ENCODE measurements at places on chromosomes 12 and 14. TPM values are rescaled to one million over a fixed set of nuclear protein-coding genes. Genes with fewer than 3 reads are reported as not detected.

The DAD1 gene
- 77.4 TPM for total RNA-seq

The ASCL4 gene
- total RNA-seq: not detected

The GNB3 gene
- total RNA-seq: 0.27 TPM

The CPNE6 gene
- total RNA-seq: not detected

The TSPAN9 gene
- total RNA-seq: 0.49 TPM

The DLK1 gene
- total RNA-seq: not detected

The OAS1 gene
- total RNA-seq: 48.3 TPM

The GCN1 gene
- 160 TPM for total RNA-seq

GRCh38 chr14:51881636-51882035, 21.2 kb downstream of the GNG2 start:
- DNase-seq: no peak

- no peak for DNase-seq
Measured at GRCh38 chr12:105072888-105073488, 11.3 kb downstream of the ALDH1L2 start.

- no peak for DNase-seq
Measured at GRCh38 chr14:31029016-31029970, 3.1 kb upstream of the STRN3 start.

- DNase-seq: no peak
Measured at GRCh38 chr14:21614240-21614639, 20.5 kb downstream of the OR10G2 start.

GRCh38 chr14:69539631-69540410, 34.9 kb downstream of the CCDC177 start:
- no peak for DNase-seq

DNA sequence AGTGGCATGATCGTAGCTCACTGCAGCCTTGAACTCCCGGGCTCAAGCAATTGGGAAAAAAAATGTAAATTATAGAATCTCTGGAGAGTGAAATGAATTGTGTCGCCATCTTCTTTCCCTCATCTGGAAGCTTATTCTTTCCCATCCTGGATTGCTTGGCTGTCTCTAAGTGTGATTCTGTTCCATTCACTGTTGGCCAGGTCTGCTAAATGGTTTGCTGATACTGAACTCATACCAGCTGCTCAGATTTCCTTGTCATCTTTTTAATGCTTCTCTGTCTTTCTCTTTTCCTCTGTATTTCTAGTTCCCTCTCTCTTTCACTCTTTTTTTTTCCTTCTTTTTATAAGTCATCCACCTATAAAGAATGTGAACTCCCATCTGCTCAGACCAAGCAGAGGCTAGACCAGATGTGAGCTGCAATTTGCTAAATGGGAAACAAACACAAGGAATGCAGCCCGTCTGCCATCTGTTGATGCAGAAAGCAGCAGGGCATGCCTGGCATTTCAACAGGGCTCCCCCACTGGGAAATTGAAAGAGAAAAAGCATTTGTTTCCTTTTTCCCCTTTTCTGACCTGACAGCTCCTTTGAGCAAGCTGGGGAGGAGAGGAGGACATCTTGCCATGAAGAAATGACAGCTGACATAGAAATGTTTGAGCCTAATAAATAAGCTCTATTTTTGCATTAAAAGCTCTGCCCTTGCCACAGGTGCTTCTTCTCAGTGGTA, 1823.6 kb upstream of the FLRT2 start:
- no peak for DNase-seq

- DNase-seq: no peak
Measured at GRCh38 chr14:102957222-102957621, 34.8 kb downstream of the AMN start.

- no peak for DNase-seq
Measured at GRCh38 chr14:38248321-38249028, 7.4 kb downstream of the CLEC14A start.

DNA sequence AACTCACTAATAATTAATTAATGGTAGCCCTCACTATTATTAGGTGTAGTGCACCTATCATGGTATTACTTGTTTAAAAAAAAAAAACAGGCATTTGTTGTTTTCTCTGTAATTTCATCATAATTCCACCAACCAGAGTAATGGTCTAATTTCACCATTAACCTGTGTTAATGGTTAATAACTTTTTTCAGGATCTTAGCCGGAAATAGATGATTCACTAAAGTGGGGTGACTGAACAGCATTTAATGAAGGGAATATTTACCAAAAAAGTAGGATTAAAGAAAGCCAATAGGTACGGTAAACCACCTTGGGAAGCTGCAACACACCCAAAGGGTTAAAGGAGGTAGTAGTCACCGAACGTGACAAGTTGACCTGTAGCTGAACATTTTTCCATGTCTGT, 13.0 kb downstream of the ETFBKMT start:
- no peak for DNase-seq

- no peak for DNase-seq
Measured at GRCh38 chr14:88821378-88821777, 3.1 kb upstream of the TTC8 start.

DNA sequence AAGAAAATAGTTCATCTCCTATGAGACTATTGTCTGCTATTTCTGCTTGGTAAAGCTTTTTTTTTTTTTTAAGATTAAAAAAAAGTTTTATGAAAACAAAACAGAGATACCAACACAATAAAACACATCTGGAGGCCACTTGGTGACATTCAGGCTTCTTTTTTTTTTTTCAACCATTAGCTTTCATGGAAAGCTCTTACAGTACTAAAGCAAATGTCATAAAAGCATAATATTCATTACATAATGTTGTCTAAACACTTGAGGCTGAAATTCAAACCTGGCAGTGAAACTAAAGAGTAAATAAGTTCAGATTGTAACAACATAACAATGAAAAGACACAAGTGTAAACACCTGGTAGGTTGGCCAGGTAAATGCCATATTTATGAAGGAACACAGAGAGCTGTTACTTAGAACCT, 14.7 kb downstream of the PRICKLE1 start:
- no peak for DNase-seq

DNA sequence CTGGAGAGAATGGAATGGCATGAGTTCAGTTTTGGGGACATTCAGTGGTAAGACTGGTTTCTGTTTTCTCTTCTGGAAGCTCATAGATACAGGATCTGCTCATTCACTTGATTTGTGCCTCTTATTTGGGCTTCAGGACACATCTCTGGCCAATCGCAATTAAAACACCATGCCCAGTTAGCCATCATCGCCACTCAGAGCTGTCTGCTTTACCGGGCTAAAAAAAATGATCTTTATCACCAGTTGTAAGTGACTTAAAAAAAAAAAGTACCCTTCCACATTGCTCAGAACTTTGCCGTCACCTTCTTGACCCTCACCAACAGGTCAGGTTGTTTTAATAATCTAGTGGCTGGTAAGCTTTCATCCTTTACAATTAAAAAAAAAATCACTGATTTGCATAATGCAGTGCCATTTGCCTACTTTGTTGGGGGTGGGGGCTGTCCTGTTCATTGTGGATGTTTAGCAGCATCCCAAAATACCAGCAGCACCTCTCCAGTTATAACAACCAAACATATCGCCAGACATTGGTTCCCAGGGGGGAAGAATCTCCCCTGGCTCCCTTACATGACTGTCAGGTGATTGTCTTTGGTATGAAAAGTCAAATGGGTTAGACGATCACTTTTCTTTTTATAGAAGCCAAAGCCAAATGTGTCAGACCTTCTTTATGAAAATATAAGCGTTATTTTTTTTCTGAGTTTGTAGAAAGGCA, 150.1 kb downstream of the PRKCH start:
- peak; percentile 64 for DNase-seq

DNA sequence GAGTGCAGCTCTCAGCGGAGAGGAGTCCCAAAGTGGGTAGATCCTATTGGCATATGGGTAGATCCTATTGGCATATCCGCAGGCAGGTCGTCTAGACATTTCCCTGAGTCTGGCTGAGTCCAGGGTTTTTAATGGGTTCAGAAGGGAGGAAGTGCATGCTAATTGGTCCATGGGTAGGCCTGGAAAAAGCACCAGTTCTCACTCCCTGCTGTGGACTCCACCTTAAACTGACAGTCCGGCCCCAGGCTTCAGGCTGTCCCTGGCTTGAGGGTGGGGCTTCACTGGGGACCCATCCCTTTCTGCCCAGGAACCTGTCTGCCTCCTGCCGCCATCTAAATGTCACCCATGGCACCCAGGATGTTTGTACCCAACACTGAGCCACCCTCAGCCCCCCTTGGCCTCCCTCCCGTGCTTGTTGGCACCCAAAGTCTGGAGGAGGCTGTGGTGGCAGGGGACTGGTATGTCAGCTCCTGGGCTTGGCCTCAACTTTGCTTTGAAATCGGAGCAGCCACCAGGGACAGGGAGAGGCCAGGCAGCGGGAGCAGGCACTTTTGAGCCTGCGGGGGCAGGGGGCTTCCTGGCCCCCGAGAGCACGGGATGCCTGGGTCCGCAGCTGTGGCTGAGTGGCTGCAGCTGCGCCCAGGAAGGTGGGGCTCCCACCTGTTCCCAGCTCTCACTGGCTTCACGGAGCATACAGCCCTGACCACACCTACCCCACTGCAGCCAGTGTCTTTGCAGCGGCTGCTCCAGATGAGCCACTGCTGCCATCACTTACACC, 29.6 kb upstream of the YAF2 start:
- DNase-seq: no peak

DNA sequence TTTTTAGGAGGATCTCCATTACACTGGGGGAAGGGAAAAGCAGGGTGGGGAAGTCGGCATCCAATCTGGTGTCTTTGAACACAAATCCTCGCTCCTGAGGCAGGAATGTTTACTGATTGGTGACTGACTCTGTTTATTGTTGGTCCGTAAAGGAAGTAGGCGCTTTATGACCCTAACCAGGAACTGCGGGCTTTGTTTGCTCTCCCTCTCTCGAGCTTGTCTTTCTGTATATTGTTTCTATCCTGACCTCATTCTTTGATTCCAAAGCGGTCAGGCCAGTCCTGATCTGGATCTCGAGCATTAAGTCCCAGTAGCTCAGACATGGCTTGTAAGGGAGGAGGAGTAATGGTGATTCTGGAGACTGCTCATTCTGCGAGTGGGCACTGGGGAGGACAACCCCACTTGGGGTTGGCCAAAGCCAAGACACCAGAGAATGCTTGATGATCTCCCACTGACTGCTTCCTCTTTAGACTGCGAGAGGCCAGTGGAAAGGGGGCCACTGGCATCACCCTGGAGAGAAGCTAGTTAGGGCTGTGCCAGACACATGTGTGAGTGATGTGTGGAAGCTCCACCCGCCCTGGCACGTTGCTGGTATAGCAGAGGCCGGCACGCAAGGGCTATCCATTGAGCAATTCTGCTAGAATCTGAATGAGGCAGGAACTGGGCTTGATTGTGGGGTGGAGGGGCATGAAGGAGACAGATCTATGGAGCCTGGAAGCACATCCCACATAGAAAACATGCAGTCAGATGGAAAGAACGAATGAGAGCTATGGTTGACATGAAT, 194.6 kb downstream of the PAX9 start:
- no peak for DNase-seq

DNA sequence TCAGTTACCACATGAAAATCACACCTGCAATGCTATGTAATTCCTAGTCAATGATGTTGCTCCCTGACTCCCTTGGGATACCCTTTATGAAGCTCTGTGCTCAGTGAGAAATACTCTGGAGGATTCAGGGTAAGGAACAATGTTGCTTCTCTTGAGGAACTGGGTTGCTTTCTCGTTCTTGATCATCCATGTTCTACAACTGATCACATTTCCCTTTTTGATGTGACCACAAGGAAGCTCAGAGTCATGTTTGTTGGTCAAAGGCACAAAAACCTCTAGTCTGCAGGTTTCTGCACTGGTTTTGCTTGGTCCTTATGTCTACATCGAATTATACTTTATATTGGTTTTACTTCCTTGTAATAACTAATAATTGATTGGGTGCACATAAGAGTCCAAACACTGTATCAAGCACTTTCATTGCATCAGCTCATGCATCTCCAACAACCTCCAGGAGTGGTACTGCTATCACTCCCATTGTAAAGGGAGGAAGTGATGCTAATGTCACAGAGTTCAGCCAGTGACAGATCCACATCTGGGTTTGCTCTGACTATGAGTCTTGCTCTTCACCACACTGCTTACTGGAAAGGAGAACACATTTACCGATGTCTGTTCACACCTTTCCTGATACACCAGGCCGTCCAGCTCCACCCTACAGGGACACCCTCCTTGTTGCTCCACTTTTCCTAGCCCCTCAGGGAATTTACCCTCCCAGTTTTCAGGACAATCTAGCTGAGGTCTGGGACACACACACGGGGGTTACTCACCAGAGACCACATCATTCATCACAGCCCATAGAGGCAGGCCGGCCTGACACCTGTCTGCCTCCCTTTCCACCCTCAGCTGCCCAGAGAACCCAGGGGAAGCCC, 41.0 kb downstream of the CMKLR1 start:
- no peak for DNase-seq

DNA sequence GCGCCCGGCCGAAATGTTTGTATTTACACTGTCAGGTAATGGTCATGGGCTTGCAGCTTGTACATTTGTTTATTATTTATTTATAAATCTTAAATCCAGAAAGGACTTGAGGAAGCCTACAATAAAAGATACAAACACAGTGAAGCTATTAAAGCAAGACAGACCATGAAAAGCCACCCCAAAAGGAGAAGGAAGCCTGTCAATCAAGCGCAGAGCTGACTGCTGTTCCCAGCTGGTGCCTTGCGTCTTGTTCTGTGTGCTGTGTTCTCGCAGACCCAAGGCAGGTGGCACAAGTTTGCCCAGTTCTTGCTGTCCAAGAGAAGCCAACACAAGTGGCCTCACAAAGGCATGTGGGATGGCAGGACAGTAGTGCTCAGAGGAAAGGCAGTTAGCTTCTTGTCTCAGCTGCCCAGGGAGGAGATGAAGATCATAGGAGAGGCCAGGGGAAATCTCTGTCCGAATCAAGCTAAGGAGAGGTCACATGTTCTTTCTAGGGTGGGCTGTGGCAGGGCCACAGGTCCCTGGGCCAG, 73.2 kb downstream of the SLC25A47 start:
- DNase-seq: no peak

DNA sequence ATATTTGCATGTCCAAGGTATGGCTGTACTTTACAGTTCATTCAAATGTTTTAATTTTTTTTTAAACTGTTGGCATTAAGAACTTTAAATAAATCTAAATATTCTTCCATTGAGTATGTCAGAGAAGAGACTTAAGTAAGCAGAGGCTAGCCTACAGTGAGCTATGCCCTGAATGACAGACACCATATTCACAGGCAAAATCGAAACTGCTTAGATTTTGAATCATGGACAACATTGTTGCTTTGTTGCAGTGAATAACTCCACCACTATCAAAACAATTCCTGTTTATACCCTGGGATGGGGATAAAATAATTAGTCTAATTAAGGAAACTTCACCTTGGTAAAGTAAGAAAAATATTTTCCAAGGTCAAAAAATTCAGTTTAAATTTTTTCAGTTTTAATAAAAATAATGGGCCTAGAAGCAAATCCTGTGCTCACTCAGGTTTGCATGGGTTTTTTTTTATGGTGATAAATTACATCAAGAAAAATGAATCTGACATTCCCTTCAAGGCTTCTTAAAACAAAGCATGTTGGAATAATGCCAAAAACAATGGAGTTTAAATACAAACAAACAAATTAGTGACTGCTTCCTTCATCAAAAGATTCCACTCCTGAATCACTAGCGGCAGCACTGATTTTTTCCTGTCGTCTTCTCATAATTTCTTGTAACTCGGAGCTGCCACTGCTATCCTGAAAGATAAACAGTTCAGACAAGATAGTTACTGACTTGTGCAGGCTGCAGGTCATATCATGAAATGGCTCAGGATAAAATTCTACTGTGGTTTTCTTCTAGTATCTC, 168.2 kb downstream of the EPS8 start:
- DNase-seq: no peak

Measured in B cell (primary cell).